ENCODE measurements at places on chromosomes 1 and 21.

GRCh38 chr1:47769295-47769694, 227.9 kb downstream of the TRABD2B start:
- no peak for DNase-seq

DNA sequence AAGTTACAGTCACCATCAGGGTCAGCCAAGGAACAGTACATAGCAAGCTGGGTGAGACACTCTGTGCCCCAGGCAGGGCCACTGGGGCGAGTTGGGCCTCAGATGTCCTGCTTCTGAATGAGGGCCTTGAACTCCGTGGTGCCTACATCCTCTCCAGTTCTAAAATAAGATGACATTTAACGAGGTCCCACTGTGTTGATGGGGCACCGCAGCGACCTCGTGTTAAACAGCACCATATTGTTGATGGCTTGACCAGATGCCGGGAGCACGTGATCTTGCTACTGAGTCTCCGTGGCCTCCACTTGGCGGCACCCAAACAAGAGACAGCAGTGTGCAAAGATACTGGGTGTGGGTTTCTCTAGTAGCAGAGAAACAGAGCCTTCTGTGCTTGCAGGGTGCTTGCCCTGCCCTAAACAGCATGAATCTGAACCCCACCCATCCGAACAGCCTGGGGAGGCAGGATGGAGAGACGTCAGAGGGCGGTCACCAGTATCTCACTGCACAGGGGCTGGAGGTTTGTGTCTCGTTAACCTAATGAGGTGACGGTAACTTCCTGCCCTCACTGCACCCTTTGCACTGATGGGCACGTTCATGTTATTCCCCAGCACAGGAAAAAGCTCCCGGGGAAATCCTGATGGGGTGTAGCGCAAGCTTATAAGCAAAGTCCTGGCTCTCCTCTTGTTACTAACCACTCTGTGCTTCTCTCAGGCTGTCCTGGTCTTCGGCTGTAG, 324.4 kb downstream of the AJAP1 start:
- DNase-seq: no peak

DNA sequence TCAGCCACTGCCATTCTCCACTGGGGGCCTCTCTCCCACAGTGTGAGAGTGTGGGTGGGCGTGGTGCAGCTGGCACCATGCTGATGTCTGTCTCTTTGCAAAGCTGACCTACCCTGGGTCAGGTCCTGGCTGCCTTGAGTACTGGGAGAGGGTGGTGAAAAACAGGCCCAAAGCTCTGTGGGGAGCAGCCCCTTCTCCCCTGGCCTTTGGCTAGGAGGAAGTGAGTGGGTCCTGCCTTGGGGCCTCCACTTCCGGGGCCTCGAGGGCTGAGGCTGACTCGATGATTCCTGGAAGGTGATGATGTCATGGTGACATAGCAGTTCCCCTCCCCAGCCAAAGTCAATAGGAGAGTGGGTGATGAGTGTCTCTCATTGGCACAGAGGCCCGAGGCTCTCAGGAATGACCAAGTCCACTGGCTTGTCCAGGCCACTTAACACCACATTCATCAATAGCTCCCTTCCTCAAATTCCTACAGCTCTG, 53.0 kb downstream of the IER5 start:
- DNase-seq: no peak

GRCh38 chr1:17597651-17598050, 58.2 kb downstream of the ARHGEF10L start:
- DNase-seq: peak; percentile 59

- DNase-seq: peak; percentile 41
Measured at GRCh38 chr21:17441370-17441769, 71.5 kb upstream of the CXADR start.

DNA sequence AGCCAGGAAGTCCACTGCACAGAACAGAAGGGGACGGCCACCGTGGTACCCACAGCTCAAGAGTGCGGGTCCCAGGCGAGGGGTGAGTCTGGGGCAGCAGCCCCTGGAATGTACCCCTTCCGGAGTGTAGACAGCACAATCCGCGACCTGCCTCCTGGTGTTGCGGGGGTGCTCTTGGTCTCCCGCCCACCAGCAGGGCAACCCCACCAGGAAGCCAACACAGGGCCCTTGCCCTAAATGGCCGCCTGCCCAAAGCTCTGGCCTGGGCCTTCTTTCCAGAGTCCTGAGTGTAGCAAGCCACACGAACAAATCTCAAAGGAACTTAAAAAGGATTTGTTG, 1.1 kb upstream of the SLC19A1 start:
- DNase-seq: no peak

DNA sequence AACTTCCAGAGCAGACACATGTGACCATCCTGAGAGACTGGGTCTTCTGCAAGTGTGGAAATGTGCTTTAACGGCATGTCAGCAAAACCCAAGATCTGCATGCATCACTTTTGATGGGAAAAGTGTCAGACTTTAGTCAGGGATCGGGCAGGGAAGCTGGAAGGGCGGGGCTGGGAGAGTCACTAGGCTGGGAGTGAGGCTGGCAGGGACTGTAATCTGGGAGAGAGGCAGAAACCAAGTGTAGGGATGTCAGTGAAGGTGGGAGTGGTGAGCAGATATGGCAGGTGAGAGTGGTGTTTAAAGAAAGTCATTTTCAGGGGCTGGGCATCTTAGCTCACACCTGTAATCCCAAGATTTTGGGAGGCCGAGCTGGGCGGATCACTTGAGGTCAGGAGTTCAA, 11.3 kb downstream of the CDA start:
- no peak for DNase-seq

GRCh38 chr1:160625725-160626498, 20.9 kb downstream of the SLAMF1 start:
- no peak for DNase-seq

- no peak for DNase-seq
Measured at GRCh38 chr1:2597441-2598328, 11.1 kb downstream of the PRXL2B start.
